Activated naive CD8-positive, alpha-beta T cell treated with anti-CD3 and anti-CD28 coated beads for 36 hours (primary cell): ENCODE measurements at places on chromosomes 7 and 10. TPM values are rescaled to one million over a fixed set of nuclear protein-coding genes. Genes with fewer than 3 reads are reported as not detected.

ZFYVE27 gene
- total RNA-seq: 20.9 TPM

HKDC1 gene
- total RNA-seq: 0.28 TPM

SUGCT gene
- 2.9 TPM for total RNA-seq

CALY gene
- not detected for total RNA-seq

DNA sequence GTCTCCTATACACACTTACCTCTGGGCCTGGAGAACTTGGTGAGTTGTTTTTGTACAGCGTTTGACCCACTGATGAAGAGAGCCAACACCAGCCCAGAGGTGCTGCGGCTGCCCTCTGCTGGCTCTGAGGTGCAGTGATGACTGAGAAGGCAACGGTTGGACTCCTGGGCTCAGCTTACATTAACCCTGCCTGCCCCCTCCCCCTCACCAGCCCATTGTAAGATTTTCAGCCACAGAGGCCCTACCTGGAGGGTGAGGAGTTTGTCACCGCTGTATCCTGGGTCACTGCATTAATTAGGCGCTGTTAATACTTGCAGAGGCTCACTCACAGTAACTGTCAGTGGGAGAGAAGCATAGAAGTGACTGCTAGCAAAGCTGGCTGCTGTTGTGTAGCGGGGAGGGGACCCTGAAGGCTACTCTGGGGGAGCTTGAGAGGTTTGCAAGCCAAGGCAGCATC lies 19.0 kb upstream of the ANKRD2 start:
- no peaks in the 10 kb centered on the region for H3K27me3 ChIP-seq
- DNase-seq: peak; percentile 52
- H3K36me3 ChIP-seq: no peaks in the 10 kb centered on the region

DNA sequence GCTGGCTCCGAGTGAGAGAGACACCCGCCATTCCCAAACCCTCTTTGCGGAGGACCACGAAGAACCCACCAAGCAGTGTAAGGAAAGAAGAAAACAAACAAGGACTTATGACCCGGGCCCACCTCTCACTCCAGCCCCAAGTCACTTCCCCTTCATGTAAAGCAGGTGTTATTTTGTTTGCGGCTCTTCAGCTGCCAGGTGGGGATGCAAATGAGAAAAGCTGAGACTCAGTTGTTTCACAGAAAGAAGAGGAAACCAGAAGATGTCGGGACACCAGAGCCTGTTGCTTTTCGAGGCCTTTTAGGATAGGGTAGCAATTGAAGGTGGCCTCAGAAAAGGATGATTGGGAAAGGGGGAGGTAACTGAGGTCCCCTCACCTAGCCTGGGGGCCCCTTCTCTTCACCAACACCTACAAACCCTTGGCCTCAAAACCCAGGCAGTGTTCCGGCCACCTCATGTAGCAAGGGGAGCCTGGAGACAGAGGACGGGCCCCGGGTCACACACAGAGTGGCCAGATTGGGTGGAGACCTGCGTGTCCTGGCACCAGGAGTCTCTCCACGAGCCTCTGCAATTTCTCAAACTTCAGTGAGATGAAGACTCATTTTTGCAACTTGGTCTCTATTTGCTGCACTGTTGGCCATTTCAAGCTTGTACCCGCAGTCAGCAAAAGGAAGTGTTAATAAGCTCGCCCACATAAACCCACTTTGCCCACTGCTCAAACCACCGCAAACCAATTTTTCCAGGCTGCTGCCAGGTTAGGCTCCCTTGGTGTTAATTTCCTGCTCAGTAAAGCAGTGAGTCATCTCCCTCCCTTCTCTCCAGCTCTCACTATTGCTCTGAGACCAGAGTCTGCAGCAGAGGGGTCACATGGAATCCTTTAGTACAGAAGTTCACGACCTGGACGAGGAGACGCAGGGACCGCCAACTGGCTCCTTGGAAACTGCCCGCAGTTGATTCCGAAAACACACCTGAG lies 45.5 kb downstream of the AOC1 start:
- peak overlapping the region; percentile 30 for H3K27ac ChIP-seq
- DNase-seq: peak; percentile 45

DNA sequence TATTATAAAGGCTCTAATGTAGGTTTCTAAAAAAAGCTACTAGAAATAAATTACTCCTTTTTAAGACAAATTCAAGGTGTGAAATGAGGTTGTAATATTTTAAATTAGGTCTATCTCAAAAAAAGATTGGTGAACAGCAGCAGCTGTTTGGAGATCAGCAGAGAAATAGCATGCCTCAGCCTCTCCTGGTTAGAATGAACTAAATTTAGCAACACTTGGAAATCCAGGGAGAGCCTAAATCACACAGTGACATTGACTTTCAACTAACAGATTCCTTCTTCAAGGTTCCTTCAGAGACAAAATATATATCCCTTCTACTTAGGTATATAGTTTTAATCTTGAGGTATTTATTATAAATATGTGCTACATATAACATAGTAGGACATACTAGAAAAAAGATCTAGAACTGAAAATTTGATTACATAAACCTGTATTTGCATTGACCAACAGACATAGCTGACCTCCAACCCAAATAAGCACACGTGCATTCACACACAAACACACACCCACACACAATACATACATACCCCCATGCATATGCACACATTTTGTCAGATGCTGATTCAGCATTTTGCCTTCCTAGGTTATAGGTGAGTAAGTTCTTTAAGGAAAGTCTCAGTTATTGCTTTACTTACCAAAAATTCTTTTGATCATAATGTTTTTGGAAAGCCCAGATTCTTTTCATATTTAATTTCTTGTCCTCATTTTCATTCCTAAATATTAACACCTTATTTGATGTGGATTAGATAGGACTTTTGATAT lies 47.3 kb downstream of the DGKB start:
- no peaks in the 10 kb centered on the region for H3K27me3 ChIP-seq
- no peak for DNase-seq
- no peaks in the 10 kb centered on the region for H3K36me3 ChIP-seq
- H3K4me1 ChIP-seq: no peaks in the 10 kb centered on the region
- no peak overlapping the region for H3K27ac ChIP-seq
- H3K4me3 ChIP-seq: no peak overlapping the region

- H3K36me3 ChIP-seq: no peaks in the 10 kb centered on the region
- H3K27me3 ChIP-seq: no peaks in the 10 kb centered on the region
- no peak overlapping the region for H3K27ac ChIP-seq
- peaks cover 2% of the 10 kb centered on the region for H3K4me1 ChIP-seq
Observed at GRCh38 chr7:50653126-50653864, 88.1 kb upstream of the DDC start.

- DNase-seq: no peak
- H3K4me3 ChIP-seq: no peak overlapping the region
- no peaks in the 10 kb centered on the region for H3K4me1 ChIP-seq
- peaks cover 10% of the 10 kb centered on the region for H3K36me3 ChIP-seq
- H3K27me3 ChIP-seq: no peaks in the 10 kb centered on the region
Observed at GRCh38 chr7:135650831-135651573, 11.3 kb upstream of the STMP1 start.

- no peaks in the 10 kb centered on the region for H3K36me3 ChIP-seq
- no peak overlapping the region for H3K27ac ChIP-seq
- no peak for DNase-seq
- peaks cover 6% of the 10 kb centered on the region for H3K27me3 ChIP-seq
Observed at GRCh38 chr10:1788401-1788800, 51.1 kb upstream of the ADARB2 start.

- no peaks in the 10 kb centered on the region for H3K27me3 ChIP-seq
- peaks cover 19% of the 10 kb centered on the region for H3K36me3 ChIP-seq
- peak overlapping the region; percentile 98 for H3K27ac ChIP-seq
Observed at GRCh38 chr10:88989824-88990383, 694 bp upstream of the FAS start.

DNA sequence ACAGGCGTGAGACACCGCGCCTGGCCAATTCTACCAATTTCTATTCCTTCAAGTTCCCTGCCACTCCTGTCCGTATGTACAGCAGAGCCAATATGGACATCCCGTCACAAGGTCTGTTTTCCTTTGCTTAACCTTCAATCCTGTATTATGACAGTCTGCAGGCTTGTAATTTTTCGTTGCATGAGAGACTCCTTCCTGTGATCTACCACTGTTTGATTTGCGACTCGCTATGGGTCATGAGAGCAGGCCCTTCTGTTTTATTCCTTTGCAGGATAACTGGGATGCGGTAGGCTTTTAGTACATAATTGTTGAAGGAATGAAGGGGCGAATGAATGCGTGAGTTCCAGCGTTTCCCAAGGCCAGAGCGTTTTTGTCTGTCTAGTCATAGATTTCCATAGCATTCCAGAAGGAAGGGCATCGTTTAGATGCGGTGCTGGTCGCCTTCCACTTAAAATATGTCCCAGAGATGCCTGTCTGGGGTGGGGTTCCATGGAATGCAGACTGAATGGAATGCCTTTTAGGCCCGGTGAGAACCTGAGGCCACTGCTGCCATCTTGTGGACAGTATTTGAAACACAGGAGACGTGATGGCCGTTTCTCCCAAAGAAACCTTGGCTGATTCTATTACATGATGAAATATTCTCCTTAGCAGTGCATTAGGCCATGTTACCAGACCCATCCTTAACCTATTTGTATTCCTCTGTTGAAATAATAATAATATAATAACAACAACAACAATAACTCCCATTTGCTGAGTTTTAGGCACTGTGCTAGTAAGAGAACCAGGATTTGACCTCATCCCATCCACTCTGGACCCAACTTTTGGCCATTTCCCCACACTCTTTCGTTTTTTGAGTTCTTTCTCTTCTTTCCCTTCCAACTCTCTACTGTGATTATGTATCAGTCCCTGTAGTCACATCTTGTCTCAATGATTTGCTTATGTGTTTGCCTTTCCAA lies 193.2 kb downstream of the MYOF start:
- no peaks in the 10 kb centered on the region for H3K4me1 ChIP-seq
- H3K27ac ChIP-seq: no peak overlapping the region
- H3K27me3 ChIP-seq: no peaks in the 10 kb centered on the region

DNA sequence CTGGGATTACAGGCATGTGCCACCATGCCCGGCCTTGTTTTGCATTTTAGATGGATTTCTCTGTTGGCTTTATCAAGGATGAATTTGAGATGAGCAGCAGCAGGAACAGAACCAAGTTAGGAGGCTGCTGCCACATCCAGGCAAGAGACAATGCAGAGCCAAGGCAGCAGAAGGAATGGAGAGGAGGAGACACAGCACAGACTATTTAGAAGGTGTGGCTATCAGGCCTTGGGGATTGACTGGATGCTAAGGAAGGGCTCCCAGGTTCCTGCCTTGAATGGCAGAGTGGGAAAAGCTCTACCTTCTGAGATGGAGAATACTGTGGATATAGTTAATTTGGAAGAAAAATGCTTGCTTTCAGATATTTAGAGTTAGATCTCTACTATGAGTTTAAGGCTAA lies 484.7 kb upstream of the C7orf33 start:
- no peak overlapping the region for H3K27ac ChIP-seq
- no peaks in the 10 kb centered on the region for H3K4me1 ChIP-seq
- no peaks in the 10 kb centered on the region for H3K36me3 ChIP-seq
